ENCODE measurements at places on chromosomes 1 and 21.

GRCh38 chr1:6126521-6127067, 53.5 kb downstream of the CHD5 start:
- no peak for DNase-seq

DNA sequence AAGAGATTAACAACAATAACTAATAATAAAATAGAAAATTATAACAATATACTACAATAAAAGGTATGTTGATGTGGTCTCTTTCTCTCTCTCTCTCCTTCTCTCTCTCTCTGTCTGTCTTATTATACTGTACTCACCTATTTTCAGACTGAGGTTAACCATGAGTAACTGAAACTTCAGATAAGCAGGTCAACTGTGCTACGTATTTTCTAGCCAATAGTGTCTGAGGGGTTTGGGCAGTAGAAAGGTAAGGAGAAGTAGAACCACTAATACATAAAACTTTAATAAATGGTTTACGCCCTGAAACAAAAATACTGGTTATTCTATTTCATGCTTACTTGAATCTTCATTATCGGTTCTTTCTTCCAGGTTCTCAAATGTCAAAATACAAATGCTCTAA, 71.0 kb upstream of the LRRC53 start:
- no peak for DNase-seq

DNA sequence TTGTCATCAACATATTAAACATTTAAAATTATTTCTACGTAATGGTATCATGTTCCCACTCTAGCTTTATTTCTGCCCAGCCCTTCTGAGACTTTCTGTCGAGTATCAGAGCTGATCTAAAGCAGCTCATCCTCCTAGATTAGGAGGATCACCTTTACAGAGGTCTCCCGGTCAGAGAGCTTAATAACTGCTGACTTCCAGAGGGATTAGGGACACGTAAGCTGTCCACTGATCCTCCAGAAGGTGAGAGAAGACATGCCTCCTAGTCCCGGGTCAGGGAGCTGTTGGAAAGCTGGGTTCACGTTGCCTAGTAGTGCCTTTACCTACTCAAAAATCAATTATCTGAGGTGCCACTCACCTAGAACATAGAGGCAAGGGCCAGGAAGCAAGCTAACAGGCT, 31.2 kb upstream of the NADK start:
- no peak for DNase-seq

GRCh38 chr1:82819234-82819633, 1018.5 kb downstream of the ADGRL2 start:
- DNase-seq: no peak

GRCh38 chr1:31239653-31240241, at the start of gene NKAIN1:
NKAIN1 (minus strand) TSS chr1:31239887; CDS start chr1:31239547, 340 bp downstream.
- DNase-seq: no peak

DNA sequence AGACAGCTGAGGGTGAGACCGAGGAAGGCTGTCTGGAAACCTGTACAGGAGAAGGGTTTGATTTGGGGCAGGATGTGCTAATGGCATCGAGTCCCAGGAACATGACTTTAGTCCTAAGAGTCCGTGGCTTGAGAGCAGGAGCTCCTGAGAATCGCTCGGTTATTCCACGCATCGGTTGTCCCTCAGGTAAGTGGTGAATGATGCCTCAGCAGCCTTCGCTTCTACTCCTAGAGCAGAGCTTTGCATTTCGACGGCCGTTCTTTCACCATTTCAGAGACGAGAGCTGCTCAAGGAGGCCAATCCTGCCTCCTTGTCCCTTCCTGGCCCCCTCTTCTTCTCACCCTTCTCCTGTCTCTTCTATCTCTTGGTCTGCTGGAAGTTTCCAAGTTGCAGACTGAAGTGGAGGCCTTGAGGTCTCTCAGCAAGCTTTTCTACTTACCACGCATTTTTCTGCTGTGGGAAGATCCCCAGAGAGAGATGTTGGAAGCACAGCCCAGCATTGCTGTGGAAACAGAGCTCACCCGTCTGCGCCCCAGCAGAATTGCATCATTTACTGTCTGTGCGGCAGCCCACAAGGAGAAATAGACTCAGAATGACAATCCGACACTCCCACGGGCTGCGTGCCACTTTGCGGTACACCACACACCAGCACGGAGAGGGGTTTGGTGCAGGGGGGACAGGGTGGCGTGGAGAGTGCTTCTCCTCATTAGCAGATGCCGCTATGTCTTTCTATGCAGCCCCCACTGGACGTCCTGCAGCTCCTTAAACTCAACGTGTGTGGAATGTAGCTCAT, 270.7 kb upstream of the C1orf174 start:
- no peak for DNase-seq

GRCh38 chr1:183838221-183838620, 33.3 kb downstream of the RGL1 start:
- DNase-seq: no peak

DNA sequence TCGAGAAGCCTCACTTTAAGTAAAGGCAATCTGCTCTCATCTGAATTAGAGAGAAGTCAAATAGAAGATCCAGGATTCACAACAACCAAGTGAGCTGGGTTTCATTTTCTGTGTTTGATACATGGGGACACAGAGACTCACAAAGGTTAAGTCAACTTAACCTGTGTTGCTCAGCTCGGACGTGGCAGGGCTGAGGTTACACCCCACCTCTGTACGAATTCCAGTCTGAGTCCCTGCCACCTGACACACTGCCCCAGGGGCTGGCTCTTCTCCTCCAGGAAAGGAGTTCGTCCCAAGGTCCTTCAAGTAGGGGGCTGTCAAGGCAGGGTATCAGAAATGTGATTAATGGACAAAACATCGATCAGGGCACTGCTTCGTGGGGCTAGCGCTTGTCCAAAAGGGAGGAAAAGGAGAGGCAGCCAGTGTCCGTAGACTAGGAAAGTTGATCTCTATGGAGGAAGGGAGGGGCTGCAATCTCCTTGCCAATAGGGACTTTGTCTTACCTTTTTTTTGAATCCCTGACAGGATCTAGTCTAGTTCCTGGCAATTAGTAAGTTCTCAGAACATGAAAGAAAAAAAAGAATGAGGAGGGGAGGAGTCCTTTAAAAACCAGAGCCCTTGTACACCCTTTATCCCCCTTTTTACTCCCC, 116.4 kb downstream of the CNIH3 start:
- DNase-seq: no peak

DNA sequence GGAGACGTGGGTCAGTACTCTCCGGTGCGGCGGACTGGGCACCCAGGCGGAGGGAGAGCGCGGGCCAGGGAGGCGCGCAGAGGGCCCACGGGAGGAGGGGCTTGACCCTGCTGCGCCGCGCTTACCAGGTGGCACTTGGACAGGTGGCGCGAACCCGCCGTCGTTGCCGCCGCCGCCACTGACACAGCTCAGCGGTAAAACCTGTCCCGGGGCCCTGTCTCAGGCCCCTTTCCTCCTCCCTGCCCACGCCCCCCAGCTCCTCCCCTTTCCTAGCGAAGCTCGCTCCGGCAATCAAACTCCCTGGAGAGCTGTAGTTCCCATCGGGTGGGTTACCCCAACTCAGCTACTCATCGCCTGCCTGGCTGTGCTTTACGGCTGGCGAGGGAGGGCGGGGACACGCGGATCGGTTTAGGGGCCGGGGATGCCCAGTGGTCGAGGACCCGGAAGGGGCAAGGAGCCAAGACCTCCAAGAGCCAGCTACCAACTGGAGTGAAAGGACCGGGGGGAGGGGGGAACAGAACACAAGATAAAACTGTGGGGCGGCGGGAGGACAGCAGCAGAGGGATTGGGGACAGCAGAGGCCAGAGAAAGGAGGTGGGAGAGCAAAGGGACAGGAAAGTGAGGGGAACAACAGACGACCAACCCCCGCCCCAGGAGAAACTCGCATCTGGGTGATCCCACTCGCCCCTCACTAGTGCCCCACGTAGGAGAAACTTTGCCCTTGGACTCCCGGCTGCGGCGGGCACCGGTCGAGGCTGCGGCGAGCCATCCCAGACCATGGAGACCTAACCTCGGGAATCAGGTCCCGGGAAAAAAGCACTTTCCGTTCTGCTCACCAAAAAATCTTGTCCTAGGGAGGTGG, 2.9 kb downstream of the GFI1 start:
- no peak for DNase-seq

GRCh38 chr21:45836694-45837670, 144.6 kb upstream of the COL6A1 start:
- no peak for DNase-seq

GRCh38 chr1:59570524-59570923, 244.2 kb upstream of the HOOK1 start:
- no peak for DNase-seq

- DNase-seq: no peak
Measured at GRCh38 chr1:228176024-228176395, 10.4 kb downstream of the IBA57 start.

GRCh38 chr1:211932231-211932932, 101.8 kb upstream of the LPGAT1 start:
- DNase-seq: no peak

GRCh38 chr21:37478794-37479193, 112.2 kb downstream of the DYRK1A start:
- no peak for DNase-seq

GRCh38 chr1:119285482-119285881, 83.1 kb upstream of the HAO2 start:
- DNase-seq: peak; percentile 18

DNA sequence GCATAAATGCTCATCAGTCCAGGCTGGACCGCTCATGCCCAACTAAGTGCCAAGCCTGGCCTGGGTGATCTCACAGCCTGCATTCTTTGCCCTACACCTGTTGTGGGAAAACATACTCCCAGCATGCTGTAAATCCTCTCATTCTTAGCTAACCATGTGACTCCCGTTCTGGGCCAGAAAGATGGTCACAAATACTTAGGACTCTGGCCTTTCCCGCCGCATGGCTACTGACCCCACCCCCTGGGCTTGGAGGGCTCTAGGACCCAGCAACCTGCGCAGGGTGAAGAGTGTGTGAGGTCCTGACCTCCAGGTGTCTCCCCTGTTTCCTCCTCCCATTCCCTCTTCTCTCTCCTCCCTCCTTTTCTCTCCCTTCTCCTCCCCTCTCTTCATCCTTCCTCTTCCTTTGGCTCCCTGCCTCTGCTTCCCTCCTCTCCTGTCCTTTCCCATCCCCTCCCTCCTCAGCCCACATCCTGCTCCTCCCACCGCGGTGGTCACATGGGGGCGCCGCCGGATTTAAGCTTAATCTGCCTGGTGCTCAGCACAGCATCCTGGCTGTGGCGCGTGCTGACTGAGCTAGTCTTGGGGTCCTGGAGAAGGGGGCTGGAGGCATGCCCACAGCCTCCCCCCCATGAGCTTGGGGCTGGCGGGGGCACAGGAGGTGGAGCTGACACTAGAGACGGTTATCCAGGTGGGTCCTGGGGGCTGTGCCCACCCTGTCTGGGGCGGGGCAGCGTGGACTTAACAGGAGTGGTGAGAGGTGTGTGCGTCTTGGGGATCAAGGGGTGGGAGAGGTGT, at the start of gene CROCC:
TSS of gene CROCC (plus strand) at position 541 of the 795 bp plus-strand sequence. CDS start at position 629, 88 bp downstream.
- DNase-seq: no peak

GRCh38 chr1:238647877-238648276, 738.5 kb upstream of the CHRM3 start:
- peak; percentile 94 for DNase-seq

- no peak for DNase-seq
Measured at GRCh38 chr21:34949499-34949898, 99.6 kb downstream of the RUNX1 start.

DNA sequence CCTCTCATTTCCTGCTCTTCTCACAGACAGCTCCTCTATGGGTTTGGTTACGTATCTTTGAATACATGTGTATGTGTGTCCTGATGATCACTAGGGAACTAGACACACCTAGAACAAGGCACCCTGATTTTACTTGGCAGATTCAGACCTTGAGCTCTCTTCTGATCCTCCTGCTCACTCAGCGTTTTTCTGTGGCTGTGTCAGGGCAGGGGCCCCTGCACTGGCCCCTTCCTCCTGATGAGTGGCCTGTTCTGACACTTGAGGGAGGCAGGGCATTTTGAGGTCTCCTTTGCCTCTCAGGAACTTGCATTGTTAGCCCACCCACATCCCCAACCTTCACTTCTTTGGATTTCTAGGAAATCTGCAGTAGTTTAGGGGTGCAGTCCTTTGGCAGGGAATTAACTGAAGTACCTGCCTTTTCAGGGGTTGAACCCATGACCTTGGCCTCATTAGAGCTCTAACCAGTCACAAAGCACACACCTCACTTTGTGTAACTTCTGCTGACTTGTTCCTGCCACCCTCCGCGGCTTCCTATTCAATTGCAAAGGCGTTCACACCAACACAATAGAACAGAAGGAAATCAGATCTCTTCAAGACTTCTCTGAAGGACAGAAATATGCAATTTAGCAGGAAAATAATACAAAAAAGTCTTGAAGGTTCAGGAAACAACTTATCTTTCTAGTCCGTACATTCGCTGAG, 8.8 kb downstream of the SMYD2 start:
- DNase-seq: no peak

All from AG04450 (cell line).